ENCODE measurements at places on chromosomes 16 and 17. TPM values are rescaled to one million over a fixed set of nuclear protein-coding genes. Genes with fewer than 3 reads are reported as not detected.

The SPN gene
- total RNA-seq, result not detected

The TMC7 gene
- 0.82 TPM for total RNA-seq

The G6PC1 gene
- total RNA-seq, result not detected

DNA sequence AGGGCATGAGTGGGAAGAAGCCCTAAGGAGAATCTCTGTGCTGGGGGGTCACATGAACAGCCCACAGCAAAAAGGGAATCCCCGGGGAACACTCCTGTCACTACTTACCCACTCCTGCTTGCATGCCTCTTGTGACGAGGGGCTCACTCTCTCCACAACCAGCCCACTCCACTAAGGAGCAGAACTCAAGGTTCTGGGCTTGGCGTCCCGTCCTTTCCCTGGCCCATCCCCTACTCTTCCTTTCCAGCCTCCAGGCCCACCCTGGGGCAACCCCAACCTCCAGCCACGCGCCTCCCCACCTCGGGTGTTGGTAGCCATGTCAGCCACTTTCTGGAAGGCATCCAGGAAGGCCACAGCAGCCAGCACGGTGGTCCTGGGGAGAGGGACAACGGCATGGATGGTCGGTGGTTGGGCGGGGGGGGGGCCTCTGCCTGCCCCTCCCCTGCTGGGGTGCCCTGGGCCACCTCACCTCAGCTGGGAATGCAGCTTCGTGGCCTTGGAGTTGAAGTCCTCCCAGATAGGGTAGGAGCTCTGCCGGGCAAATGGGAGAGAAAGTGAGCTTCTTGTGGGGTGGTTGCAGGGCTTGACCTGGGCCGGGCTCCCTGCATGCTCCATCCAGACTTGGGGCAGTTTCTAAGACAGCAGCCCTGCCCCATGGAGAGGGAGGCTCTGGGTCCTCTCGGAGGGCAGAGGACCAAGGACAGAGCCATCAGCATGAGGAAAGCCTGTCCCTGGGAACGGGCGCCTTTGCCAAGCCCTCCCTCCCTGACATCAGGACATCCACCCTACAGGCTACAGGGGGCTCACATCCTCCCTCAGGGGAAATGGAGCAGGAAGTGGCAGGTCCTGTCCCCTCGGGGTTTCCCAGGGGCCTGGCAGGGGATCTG, 5.1 kb downstream of the MTSS2 start:
- no peak for DNase-seq

- no peak for DNase-seq
These were observed 468.0 kb downstream of the HS3ST3B1 start for GRCh38 chr17:14768923-14769322.

- no peak for DNase-seq
These were observed 7.5 kb downstream of the ZNHIT3 start for GRCh38 chr17:36493956-36494355.

DNA sequence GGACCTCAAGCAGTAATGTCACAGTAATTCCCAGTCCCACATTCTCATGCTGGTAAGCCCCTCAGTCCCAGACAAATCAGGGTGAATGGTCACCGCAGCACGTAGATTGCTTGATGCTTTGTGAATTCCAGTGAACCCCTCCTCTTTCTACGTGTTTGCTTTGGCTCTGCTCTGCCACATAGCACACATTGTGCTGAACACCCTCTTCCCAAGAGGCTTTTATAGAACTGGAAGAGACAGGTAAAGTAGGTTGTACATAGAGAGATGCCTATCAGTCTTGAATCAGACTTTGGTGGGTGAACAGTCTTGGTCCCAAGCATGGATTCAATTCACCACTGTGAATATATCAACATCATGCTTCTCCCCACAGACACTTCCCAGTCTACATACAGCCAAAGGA, 579 bp upstream of the KRTAP9-6 start:
- DNase-seq, result no peak

DNA sequence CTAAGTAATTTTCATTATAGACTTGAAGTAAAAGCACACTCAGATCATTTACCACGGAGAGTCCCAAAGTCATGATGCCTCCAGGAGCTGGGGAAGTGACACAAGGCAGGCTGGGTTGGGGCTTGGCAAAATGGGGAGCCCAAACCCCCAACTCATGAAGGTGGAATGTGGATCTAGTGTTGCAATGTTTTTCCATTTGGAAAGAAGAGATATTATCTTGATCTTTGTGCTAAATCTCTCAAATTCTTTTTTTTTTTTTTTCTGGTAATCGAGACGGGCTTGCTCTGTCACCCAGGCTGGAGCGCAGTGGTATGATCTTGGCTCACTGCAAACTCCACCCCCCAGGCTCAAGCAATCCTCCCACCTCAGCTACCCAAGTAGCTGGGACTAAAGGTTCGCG, 7.5 kb upstream of the KCNG4 start:
- no peak for DNase-seq

- no peak for DNase-seq
These were observed 221.8 kb downstream of the CDH11 start for GRCh38 chr16:64900019-64900418.

DNA sequence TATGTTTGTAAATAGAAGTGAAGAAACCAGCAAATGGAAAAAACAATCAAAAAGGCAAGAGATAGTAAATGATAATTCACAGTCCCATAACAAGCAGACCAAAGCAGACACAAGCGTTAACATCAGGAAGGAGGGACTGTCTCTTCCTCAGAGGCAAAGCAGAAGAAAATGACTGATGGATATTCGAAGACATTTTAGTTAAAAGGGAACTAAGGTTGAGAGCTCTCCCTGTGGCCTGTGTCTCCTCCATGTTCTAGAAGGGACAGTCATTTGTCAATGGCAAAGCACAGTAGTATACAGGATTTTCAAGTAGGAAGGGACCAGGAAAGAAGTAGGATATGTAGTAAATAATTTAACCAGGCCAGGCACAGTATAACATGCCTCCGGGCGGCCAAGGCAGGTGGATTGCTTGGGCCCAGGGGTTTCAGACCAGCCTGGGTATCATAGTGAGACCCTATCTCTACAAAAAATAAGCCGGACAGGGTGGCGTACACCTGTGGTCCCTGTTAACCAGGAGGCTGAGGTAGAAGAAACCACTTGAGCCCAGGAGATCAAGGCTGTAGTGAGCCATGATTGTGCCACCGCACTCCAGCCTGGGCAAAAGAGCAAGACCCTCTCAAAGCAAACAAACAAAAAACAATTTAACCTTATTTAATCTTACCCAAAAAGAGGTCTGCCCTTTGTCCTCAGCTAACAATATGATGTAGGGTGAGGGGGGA, 3.7 kb downstream of the ZDHHC7 start:
- DNase-seq, result no peak

DNA sequence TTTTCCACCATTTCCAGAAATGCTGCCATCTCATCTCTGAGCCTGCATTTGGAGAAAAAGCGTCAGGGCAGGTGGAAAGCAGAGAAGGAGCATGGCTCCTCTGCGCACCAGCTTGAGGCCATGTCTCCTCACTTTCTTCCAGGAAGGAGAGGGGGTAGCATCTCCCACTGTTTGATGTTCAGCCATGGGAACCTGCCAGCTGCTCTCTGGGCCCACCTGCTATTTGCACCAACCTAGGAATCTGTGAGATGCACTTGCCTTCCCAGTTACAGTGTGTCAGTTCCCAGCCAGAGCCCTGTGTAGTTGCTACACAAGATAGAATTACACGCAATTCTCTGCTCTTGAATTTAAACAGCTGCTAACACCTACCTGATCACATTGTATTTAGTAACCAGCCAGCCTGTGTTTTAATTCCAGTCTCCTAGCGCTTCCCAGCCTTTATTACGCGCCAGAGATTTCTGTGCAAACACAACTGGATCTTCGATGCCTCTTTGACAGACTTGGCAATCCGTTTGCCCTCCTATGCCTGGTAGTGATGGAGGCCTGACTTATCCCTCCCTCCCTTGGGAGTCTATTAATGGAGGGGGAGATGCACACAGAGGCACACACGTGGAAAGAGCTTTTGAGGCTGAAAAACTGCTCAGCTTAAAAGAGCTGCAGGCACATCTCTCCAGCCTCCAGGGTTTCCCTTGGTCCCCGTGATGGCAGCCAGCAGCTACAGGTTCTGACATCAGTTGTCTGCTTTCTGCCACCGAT, 98.1 kb upstream of the SEC14L1 start:
- DNase-seq, result no peak

Measured in A673 (cell line).